ENCODE measurements at places on chromosomes 16 and 17.

- no peak for DNase-seq
Observed at GRCh38 chr16:59039066-59039720, 305.1 kb upstream of the GOT2 start.

GRCh38 chr17:1076299-1076981 is 79.5 kb downstream of the TIMM22 start:
- DNase-seq: peak; percentile 73

DNA sequence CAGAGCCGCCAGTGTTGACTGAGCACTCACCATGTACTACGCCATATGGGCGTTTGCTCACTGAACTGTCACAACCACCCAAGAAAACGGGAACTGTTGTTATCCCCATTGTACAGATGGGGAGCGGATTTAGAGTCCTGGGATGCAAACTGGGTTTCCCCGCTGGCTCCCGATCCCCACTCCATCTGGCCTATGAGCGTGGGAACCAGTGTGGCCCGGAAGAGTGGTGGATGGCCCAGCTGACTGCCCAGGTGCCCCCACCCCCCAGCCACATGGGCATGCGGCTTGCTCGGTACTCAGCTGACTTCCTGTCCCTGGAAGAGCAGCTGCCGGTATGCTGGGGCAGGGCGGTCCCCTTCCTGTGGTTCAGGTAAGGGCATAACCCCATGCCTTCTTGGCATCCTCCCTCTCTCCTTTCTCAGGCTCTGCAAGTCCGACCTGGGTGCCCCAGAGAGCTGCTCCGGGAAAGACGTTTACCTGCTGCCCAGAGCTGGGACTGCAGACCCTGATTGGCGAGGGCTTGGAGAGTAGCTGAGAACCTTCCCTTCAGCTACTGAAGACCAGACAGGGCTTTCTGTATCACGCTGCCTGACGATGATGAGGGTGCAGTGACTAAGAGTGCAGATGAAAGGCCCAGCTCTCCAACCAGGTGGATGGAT is 16.2 kb downstream of the SOCS3 start:
- peak; percentile 73 for DNase-seq

DNA sequence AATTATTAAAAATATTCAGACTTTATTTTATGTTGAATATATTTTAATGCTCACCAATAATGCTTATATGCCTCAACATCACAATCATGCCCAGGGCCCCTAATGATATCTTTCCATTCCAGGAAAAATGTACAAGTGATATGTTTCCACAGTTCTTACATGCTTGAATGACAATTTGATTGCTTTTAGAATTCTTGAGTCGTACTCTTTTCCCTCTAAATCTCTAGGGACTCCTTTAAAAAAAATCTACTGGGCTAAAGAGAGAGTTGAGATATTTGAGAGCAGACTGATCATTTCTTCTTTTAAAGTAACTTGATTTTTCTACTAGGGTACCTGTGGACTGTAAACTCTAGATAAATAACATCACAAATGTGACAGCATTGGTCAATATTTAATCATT is 18.2 kb upstream of the HLF start:
- DNase-seq: no peak

- no peak for DNase-seq
Observed at GRCh38 chr17:72634621-72635020, 457.9 kb downstream of the SLC39A11 start.

- DNase-seq: peak; percentile 84
Observed at GRCh38 chr17:44385287-44386181, 3.9 kb downstream of the ITGA2B start.

- DNase-seq: no peak
Observed at GRCh38 chr16:84237994-84238750, 1.6 kb downstream of the KCNG4 start.

DNA sequence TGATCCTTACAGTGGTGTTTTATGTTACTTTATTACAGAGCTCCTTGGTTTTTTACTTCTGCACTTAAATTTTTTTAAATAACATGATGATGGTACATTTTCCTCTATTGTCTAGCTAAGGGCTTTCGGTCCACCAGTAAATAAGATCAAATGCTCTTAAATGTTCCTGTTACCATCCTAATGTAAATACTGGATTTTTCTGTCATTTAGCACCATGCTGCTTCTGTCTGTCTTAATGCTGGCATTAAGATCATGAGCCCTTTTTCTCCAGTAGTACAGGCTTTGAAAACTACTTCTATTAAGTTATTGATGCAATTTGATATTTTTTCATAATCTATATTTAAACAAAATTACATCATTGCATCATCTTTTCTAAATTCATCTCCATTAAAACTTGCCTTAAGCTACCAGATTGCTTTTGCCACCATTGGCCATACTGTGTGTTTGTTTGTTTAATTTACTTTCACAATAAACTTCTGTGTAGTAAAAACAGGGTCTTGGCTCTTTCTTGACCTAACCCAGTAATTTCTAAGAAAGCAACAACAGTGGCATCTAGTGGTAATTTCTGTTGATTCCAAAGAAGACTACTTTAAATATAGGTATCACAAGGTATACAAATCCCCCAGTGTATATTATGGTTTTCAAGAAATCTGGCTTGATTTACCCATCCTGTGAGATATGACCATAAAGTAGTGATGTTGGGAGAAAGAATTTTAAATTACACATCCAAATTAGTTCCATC is 9.0 kb upstream of the PHAF1 start:
- DNase-seq: no peak

DNA sequence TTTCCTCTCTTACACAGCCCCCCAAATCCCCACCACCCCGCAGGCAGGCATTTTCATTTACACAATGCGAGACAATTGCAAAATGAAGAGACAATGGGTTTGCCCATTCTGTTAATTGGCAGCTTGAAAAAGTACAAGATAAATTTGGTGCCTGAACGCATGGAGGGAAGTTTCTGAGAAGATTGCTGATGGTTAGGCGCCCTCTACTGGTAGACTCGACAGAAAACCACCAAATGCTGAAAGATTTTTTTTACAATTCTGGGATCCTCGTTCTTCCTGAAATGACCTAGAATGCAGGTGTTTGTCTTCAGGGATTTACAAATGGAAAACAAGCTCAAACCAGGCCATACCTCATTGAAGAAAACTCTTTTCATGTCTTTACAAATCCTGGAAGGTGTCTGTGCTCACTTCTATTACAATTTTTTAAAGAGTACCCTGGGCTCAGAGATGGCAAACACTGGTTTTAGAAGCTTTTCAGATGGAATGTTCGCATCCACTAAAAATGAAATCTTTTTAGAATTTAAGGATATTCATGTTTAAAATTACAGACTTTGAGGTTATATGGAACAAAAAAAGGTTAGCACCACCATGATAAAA is 338.5 kb downstream of the PMP22 start:
- DNase-seq: no peak

DNA sequence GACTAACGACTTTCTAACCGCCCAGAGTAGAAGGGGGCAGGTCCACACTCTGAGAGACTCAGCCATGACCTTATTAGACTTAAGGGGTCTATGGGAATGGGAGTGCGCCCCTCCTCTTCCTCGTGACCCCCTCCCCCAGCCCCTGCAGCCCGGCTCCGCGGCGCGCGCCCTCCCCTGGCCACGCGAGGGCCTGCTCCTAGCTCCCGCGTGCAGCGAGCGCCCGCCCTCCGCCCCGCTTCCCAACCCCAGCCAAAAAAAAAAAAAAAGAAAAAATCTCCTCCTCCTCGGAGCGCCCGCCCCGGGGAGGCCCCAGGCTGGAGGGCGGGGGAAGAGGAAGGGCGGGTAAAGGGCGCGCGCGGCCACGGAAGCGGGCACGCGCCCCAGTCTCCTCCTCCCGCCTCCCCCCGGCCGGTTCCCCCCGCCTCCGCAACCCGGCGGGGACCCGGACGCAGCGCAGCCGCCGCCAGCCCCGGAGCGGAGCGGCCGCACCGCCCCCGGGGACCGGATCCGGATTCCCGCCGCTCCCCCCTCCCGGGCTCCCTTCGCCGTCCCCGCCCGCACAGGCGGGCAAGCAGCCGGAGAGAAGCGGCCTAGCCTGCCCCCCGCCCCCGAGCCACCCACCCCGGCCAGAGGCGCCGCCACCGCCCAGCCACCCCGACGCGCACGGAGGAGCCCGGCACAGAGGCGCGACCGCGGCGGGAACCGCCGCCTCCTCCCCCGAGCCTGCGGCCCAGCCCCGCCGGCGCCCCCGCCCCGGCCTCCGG is 949 bp downstream of the UBTF start:
- peak; percentile 92 for DNase-seq

GRCh38 chr16:50442221-50442620 is 73.4 kb upstream of the BRD7 start:
- DNase-seq: no peak
